ENCODE measurements at places on chromosomes 7 and 10. TPM values are rescaled to one million over a fixed set of nuclear protein-coding genes. Genes with fewer than 3 reads are reported as not detected.

DNA sequence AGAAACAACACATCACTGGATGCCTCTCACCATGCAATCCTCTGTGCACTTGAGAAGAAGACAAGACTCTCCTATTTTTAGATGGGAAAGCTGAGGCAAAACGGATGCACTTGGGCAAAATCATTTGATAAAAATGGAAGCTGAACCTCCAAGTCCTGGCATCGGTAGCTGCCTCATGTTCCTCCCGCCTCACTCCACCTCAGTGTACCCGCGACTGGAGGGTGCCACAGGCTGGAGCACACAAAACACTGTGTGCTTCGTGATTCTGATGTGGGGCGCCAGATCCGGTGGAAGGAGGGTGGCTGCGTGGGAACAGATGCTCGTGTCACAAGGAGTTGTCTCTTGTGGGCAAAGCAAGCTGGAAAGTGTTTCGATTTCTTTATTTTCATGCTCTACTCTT lies 41.3 kb downstream of the TAS2R41 start:
- DNase-seq, result peak; percentile 12
- H3K36me3 ChIP-seq, result no peaks in the 10 kb centered on the region
- H3K27me3 ChIP-seq, result no peaks in the 10 kb centered on the region
- no peak overlapping the region for H3K4me3 ChIP-seq
- H3K4me1 ChIP-seq, result no peaks in the 10 kb centered on the region

The IL15RA gene
- total RNA-seq, result 38.7 TPM

The NRCAM gene
- 7.0 TPM for total RNA-seq

DNA sequence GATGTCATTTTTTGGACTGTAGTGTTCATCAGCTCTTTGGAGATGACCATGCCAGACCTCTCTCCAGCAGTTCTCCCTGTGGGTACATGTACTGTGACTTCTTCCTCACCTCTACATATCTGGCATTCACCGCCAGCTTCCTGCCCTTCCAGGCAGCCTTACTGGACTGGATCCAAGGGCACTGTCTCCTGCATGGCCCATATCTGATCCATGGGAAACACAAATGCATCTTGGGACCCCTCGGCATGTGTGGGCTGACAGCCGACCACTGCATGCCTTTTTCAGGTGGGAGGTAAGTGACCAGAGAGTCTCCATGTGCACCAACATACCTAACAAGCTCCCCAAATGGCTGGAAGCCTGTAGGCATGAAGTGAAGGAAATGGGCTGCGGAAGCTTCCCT lies 3.9 kb upstream of the BLVRA start:
- H3K27me3 ChIP-seq, result no peaks in the 10 kb centered on the region
- peaks cover 5% of the 10 kb centered on the region for H3K4me1 ChIP-seq
- no peak overlapping the region for H3K27ac ChIP-seq
- DNase-seq, result no peak
- H3K4me3 ChIP-seq, result no peak overlapping the region
- no peaks in the 10 kb centered on the region for H3K36me3 ChIP-seq

DNA sequence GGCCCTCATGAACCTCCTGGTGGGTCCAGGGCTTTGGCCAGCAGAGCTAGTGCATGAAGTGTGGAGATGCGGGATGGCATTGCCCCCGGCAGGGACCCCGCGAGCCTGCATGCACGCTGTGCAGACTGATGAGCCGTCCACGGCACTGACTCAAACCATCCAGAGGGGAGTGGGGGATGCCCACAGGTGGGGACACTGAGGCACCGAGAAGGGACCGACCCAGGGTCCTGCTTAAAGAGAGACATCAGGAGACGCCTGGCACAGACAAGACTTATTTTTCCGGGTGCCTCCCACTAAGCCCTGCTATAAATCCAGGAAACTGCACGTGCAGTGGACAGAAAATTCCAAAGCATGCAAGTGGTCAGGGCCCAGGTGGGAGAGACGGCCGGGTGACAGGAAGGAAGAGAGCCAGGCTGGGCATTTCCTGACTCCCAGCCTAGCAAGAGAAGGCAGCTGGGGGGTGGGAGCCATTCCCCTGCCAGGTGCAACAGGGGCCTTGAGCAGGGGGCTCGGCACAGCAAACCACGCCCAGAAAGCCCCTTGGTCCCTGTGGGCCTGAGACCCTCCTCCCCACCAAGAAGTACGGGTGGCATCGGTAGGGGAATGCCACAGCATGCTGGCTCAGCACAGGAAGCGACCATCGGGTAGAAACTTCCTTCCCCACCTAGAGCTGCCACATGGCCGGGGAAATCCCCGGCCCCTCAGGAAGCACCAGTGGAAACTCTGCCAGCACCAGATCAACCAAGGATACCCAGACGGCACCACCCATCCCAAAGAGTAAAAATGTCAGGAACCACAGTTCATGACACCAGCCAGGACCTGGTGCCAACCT lies 91.5 kb downstream of the FOXL3 start:
- H3K27me3 ChIP-seq, result no peaks in the 10 kb centered on the region
- no peaks in the 10 kb centered on the region for H3K36me3 ChIP-seq
- peak; percentile 18 for DNase-seq
- no peak overlapping the region for H3K4me3 ChIP-seq
- H3K4me1 ChIP-seq, result peaks cover 15% of the 10 kb centered on the region

The HGF gene
- 8.4 TPM for total RNA-seq

The PTN gene
- total RNA-seq, result 3.5 TPM

The SPDYE1 gene
- not detected for total RNA-seq

DNA sequence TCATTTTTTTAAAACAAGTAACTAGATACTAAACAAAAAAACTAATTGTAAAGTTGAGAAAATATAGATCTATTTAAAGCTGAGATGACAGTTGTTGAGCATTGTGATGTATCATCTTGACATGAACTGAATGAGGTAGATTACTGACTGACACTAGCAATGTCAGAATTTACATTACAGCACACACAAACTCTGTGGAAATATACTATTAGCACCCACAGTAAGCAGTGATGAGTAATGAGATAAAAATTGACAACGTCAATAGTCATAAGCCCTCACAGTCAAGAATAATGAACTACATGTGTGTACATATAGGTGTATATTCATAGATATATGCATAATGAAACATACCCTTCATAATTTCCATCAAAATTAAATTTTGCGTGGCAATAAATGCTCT lies 368.4 kb downstream of the TFEC start:
- H3K4me1 ChIP-seq, result no peaks in the 10 kb centered on the region
- DNase-seq, result no peak
- no peak overlapping the region for H3K27ac ChIP-seq
- H3K36me3 ChIP-seq, result no peaks in the 10 kb centered on the region
- H3K27me3 ChIP-seq, result no peaks in the 10 kb centered on the region

- no peaks in the 10 kb centered on the region for H3K27me3 ChIP-seq
- no peaks in the 10 kb centered on the region for H3K4me1 ChIP-seq
- H3K36me3 ChIP-seq, result no peaks in the 10 kb centered on the region
- DNase-seq, result no peak
These were observed 88.1 kb downstream of the UNCX start for GRCh38 chr7:1320616-1321240.

The FKBP9 gene
- 129 TPM for total RNA-seq

DNA sequence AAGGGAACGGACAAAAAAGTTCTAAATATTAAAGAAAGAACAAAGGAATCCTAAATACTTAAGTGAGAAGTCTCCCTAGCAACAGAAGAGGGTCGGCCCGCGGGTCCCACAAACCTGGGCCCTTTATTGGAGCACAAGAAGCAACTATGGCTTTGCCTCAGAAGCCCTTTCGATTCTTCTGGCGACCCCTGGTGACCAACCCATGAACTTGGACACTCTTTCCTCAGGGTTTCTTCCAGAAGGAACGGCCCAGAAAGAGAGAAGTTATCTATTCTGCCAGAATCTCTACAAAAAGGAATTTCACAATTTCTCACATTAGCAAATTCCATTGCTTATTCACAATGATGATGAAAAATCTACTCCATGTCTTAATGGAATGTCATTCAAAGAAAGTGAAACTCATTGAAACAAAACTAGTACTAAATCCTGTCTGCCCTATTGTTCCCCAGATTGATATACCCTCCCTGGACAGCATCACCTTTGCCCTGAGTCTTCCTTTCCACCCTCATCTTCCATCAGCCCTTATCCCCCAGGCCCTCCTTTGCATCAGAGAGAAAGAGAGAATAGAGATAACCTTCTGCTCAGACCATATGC lies 43.7 kb downstream of the CPVL start:
- DNase-seq, result peak; percentile 59
- no peaks in the 10 kb centered on the region for H3K36me3 ChIP-seq
- peaks cover 12% of the 10 kb centered on the region for H3K4me1 ChIP-seq
- no peak overlapping the region for H3K27ac ChIP-seq
- H3K27me3 ChIP-seq, result no peaks in the 10 kb centered on the region

- H3K27ac ChIP-seq, result no peak overlapping the region
- H3K4me3 ChIP-seq, result no peak overlapping the region
- no peaks in the 10 kb centered on the region for H3K36me3 ChIP-seq
- no peaks in the 10 kb centered on the region for H3K4me1 ChIP-seq
- DNase-seq, result no peak
These were observed 195.0 kb downstream of the MTERF1 start for GRCh38 chr7:91685544-91685943.

DNA sequence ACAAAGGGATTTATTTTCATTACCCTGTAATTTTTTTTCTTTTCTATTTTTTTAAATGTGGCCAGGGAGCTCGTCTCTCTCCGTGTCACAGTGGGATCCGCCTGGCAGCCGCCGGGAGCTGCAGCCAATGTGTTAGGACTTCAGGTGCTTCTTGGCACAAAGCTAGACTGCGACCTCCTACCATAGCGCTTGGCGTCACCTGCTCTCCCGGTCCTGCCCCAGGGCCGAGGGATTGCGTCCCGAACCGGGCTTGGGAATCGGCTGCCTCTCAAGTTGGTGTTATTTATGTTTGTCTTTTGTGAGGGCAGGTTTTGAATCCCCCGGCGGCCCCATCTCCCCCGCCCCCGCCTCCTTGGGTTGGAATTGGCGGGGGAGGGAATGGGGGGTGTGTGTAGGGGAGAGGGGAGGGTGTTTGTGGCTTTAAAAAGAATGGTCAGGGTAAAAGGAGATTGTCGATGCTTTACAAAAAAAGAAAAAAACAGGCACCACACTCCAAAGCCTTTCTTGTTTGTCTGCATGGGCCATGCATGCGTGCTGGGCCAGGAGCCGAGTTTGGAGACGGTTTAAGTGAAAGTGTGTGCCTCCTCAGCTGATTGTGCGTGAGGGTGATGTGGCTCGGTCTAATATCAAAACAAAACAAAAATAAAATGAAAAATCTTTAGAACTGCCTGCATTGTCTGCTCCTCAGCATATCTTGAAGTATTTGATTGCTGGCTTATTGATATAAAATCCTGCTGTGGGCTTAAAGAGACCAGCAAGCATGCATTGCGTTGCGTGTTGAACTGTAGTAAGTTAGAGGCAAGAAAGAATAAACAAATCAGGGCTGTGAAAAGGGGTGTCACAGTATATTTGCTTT lies 1.2 kb downstream of the PPP1R9A start:
- peak overlapping the region; percentile 78 for H3K27ac ChIP-seq
- H3K36me3 ChIP-seq, result no peaks in the 10 kb centered on the region
- DNase-seq, result peak; percentile 54
- H3K4me1 ChIP-seq, result peaks cover 8% of the 10 kb centered on the region

GRCh38 chr10:45023426-45023825 lies 22.7 kb downstream of the ZNF22 start:
- H3K36me3 ChIP-seq, result no peaks in the 10 kb centered on the region
- H3K27me3 ChIP-seq, result no peaks in the 10 kb centered on the region
- no peak overlapping the region for H3K27ac ChIP-seq
- no peak for DNase-seq
- no peaks in the 10 kb centered on the region for H3K4me1 ChIP-seq
